ENCODE measurements at places on chromosomes 7 and 10. TPM values are rescaled to one million over a fixed set of nuclear protein-coding genes. Genes with fewer than 3 reads are reported as not detected.
A peak's percentile ranks its signal among the peaks of the same experiment; 100 is the strongest.

SRPK2 gene
- total RNA-seq, result 70.5 TPM

AKR1C1 gene
- total RNA-seq, result 1.6 TPM

UPK3B gene
- total RNA-seq, result 0.87 TPM

TSPAN13 gene
- total RNA-seq, result 82.0 TPM

NYAP1 gene
- 2.2 TPM for total RNA-seq

TMEM236 gene
- total RNA-seq, result 0.05 TPM

MUC12 gene
- 1.3 TPM for total RNA-seq

SEMA3C gene
- 0.26 TPM for total RNA-seq

BTBD16 gene
- 0.23 TPM for total RNA-seq

MYO3A gene
- total RNA-seq, result 11.4 TPM

CALML3 gene
- not detected for total RNA-seq

PRKCQ gene
- 24.0 TPM for total RNA-seq

GRCh38 chr10:49643241-49644034 lies 29.6 kb downstream of the CHAT start:
- peaks cover 14% of the 10 kb centered on the region for H3K4me1 ChIP-seq
- H3K27me3 ChIP-seq, result peaks cover 12% of the 10 kb centered on the region
- no peak overlapping the region for H3K27ac ChIP-seq
- H3K36me3 ChIP-seq, result no peaks in the 10 kb centered on the region
- H3K4me3 ChIP-seq, result no peak overlapping the region

- no peak overlapping the region for H3K27ac ChIP-seq
- no peaks in the 10 kb centered on the region for H3K36me3 ChIP-seq
- H3K4me3 ChIP-seq, result no peak overlapping the region
- H3K4me1 ChIP-seq, result peaks cover 5% of the 10 kb centered on the region
Observed at GRCh38 chr7:134420424-134421125, 38.3 kb downstream of the AKR1B1 start.

DNA sequence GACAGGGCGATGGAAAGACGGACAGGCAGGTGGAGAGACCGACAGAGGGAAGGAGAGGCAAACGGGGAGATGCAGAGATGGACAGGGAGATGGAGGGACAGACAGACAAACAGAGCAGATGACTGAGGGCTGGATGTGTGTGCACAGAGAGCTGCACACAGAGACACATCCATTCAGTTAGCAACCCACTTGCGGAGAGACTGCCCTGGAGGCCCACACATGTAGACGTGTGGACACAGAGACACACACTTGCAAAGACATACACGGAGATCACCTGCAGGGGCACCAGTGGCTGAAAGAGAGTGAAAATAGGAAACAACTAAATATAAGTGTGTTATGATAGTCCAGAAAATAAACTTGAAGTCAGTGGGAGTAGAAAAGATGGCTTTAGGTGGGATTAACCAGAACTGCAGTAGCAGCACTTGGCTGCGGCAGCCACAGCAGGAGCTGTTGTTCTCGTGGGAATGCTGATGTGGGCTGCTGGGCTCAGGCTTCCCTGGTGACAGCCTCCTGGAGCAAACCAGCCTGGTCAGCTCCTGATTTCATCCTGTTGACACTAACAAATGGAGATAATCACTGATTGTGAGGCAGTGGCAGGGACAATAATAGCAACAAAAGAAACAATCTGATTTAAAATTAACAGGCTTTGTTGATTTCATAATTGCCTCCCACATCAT lies 134.1 kb downstream of the CCNY start:
- peak overlapping the region; percentile 76 for H3K27ac ChIP-seq
- peaks cover 10% of the 10 kb centered on the region for H3K27me3 ChIP-seq
- H3K4me1 ChIP-seq, result peaks cover 48% of the 10 kb centered on the region

- no peaks in the 10 kb centered on the region for H3K27me3 ChIP-seq
- no peak overlapping the region for H3K27ac ChIP-seq
- no peak for DNase-seq
- peaks cover 2% of the 10 kb centered on the region for H3K4me1 ChIP-seq
Observed at GRCh38 chr10:66550351-66550750, 375.5 kb upstream of the LRRTM3 start.

DNA sequence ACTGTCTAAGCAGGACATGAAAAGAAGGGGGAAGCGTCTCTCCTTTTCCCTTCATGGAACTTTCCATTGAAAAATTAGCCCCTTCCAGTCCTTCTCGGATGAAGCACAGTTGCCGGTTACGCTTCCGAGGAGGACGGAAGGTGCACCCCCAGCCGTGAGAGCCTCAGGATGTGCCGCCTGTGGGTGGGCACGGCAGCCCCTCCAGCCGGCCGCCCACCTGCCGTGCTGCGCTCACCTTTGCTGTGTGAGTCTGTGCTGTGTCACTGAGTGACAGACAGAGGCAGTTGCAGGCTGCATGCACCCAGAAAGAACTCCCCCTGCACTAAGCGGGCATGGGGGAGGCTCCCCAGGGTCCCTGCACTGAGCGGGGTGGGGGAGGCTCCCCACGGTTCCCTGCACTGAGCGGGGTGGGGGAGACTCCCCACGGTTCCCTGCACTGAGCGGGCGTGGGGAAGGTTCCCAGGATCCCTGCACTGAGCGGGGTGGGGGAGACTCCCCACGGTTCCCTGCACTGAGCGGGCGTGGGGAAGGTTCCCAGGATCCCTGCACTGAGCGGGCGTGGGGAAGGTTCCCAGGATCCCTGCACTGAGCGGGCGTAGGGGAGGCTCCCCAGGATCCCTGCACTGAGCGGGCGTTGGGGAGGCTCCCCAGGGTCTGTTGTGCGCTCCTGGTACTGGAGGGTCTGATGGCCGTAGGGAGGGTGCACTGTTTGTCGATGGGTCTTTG lies 74.2 kb downstream of the DNAJB6 start:
- no peak for DNase-seq
- H3K4me3 ChIP-seq, result no peak overlapping the region
- H3K36me3 ChIP-seq, result peaks cover 24% of the 10 kb centered on the region
- peaks cover 4% of the 10 kb centered on the region for H3K27me3 ChIP-seq

- H3K36me3 ChIP-seq, result peaks cover 3% of the 10 kb centered on the region
- no peaks in the 10 kb centered on the region for H3K27me3 ChIP-seq
- no peak for DNase-seq
Observed at GRCh38 chr7:37758501-37759045, 75.0 kb downstream of the GPR141 start.

DNA sequence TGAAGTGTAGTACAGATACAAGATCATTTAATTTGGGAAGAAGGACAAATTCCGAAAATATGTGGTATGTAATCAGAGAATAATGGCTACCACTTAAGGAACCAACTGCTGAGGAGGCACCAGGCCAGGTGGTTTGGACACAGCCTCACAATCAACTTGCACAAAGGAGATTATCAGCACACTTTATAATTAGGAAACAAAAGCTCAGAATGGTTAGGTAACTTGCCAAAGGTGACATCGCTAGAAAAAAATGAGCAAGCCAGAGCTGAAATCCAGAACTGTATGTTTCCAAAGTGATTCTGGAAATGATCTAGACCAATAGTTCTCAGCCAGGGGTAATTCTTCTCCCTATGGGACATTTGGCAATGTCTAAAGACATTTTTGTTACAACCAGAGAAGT lies 36.6 kb downstream of the ERCC6 start:
- H3K4me1 ChIP-seq, result no peaks in the 10 kb centered on the region
- no peaks in the 10 kb centered on the region for H3K36me3 ChIP-seq
- no peak overlapping the region for H3K4me3 ChIP-seq
- DNase-seq, result no peak

GRCh38 chr10:822197-822596 lies 109.3 kb downstream of the LARP4B start:
- no peak overlapping the region for H3K4me3 ChIP-seq
- no peak for DNase-seq
- peaks cover 52% of the 10 kb centered on the region for H3K36me3 ChIP-seq
- H3K27me3 ChIP-seq, result peaks cover 8% of the 10 kb centered on the region
- no peak overlapping the region for H3K27ac ChIP-seq

DNA sequence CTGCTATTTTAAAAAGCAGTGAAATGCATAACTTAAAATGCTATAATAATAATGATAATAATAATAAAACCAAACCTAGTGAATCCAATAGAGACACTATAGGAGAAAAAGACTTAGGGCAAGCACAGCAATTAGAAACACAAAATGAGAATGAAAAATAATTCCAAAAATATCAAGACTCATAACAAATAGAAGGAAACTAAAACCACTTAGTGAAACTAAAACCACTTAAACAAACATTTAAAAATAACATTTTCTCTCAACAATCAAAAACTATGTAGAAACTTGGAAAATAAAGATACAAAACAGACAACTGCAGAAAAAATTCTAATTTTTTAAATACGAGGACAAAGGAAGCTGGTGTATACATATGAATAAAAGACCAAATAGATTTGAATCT lies 655.2 kb upstream of the NRG3 start:
- no peaks in the 10 kb centered on the region for H3K36me3 ChIP-seq
- H3K27ac ChIP-seq, result no peak overlapping the region

GRCh38 chr7:1579481-1580421 lies 9.9 kb upstream of the PSMG3 start:
- H3K4me1 ChIP-seq, result peaks cover 3% of the 10 kb centered on the region
- H3K27ac ChIP-seq, result no peak overlapping the region
- H3K4me3 ChIP-seq, result no peak overlapping the region
- DNase-seq, result peak; percentile 87

- peaks cover 13% of the 10 kb centered on the region for H3K4me1 ChIP-seq
- peaks cover 30% of the 10 kb centered on the region for H3K36me3 ChIP-seq
- peaks cover 4% of the 10 kb centered on the region for H3K27me3 ChIP-seq
- H3K4me3 ChIP-seq, result no peak overlapping the region
- no peak for DNase-seq
Observed at GRCh38 chr10:102001435-102002068, 54.4 kb downstream of the ARMH3 start.

GRCh38 chr10:76043261-76043660 lies 611.8 kb downstream of the LRMDA start:
- H3K4me1 ChIP-seq, result peaks cover 4% of the 10 kb centered on the region
- H3K27ac ChIP-seq, result no peak overlapping the region
- no peak overlapping the region for H3K4me3 ChIP-seq

- no peak overlapping the region for H3K27ac ChIP-seq
- H3K4me1 ChIP-seq, result peaks cover 9% of the 10 kb centered on the region
Observed at GRCh38 chr10:117554241-117554814, 11.8 kb downstream of the EMX2 start.

DNA sequence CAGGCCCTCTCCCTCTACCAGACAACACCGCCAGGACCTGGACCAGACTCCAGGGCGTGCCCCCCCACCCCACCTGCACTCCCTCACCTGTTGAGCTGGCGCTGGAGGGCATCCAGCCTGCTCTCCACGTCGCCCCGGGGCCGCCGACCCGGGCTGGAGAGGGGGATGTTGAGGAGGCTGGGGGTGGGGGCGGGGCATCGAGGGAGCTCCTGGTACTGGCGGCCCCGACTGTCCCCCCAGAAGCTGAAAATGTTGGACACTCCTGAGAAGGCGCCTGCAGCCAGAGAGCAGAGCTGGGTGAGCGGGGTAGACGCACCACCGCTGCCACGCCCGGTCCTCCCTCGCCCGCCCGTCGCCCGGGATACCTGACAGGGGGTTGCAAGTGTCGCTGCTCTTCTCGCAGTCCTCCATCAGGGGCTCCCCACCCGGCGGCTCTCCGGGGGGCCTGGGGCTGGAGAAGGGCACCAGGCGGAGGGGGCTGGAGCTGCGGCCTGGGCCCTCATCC lies 30.8 kb downstream of the KCNH2 start:
- no peak for DNase-seq
- peaks cover 13% of the 10 kb centered on the region for H3K27me3 ChIP-seq
- no peak overlapping the region for H3K4me3 ChIP-seq
- H3K36me3 ChIP-seq, result no peaks in the 10 kb centered on the region
- no peak overlapping the region for H3K27ac ChIP-seq

DNA sequence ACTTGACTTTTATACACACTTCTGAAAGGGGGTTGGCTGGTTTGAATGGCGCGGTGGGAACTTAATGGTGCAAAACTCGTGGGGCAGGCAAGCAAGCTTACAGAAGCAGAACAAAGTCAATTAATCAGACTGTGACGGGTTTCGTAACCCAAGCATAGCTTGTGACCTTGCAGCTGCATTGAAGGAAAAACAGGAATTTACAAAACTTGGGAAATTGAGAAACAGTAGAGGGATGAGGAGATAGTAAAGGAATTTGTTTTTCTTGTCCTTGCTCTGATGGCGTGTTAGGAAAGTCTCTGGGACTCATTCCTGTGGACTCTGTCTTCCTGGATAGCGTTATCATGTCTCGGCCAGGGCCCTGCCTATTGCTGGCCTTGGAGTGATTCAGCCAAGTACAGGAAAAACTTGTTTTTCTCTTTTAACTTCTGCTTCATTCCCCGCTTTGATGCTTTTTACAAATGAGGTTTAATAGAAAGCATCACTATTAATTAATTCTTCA lies 220.0 kb upstream of the KCND2 start:
- H3K4me1 ChIP-seq, result peaks cover 11% of the 10 kb centered on the region
- no peaks in the 10 kb centered on the region for H3K36me3 ChIP-seq
- no peak overlapping the region for H3K4me3 ChIP-seq
- no peak for DNase-seq
- H3K27ac ChIP-seq, result peak overlapping the region; percentile 59

DNA sequence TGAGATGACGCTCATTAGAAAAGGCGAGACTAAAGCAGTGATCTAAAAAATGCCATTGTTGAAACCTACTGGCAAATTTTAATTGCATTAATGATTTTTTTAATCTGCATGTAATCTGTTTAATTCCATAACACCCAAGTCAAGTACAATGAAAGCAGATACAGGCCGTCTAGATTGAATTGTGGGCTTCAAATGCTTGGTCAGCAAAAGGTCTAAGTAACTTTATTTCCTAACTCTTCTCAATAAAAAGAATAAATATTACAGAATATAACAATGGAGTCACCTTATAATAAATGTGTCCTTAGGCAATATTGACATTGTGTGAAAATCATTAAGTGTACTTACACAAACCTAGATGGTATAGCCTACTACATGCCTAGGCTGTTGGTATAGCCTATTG lies 20.6 kb downstream of the PDE1C start:
- no peak overlapping the region for H3K27ac ChIP-seq
- no peaks in the 10 kb centered on the region for H3K27me3 ChIP-seq
- H3K36me3 ChIP-seq, result no peaks in the 10 kb centered on the region
- no peak overlapping the region for H3K4me3 ChIP-seq
- no peaks in the 10 kb centered on the region for H3K4me1 ChIP-seq

GRCh38 chr7:100360135-100360854 lies 2.4 kb downstream of the PILRB start:
- H3K27me3 ChIP-seq, result no peaks in the 10 kb centered on the region
- peak overlapping the region; percentile 26 for H3K27ac ChIP-seq
- H3K4me3 ChIP-seq, result peak overlapping the region; percentile 24
- no peaks in the 10 kb centered on the region for H3K4me1 ChIP-seq
